ENCODE measurements at places on chromosomes 2 and 18.
A peak's percentile ranks its signal among the peaks of the same experiment; 100 is the strongest.

- no peak for DNase-seq
These were observed 65.7 kb upstream of the SERPINE2 start for GRCh38 chr2:224104668-224105386.

- DNase-seq = no peak
These were observed 20.0 kb upstream of the TMBIM1 start for GRCh38 chr2:218312267-218312756.

DNA sequence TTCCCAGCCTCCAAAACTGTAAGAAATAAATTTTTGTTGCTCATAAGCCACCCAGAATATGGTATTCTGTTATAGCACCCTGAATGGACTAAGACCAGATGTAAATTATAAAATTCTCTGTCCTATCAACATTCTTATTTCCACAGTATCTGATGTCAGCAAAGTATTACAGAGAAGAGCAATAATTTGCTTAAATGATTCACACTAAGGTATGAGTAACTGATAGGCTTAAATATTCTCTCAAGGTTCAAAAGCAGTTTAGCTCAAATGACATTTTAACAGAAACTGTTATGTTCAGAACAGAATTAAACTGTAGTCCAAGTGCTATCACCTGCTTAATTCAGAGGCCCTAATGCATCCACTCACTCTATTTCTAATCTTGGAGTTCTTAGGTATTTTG lies 12.8 kb downstream of the SESTD1 start:
- no peak for DNase-seq

- DNase-seq = peak; percentile 26
These were observed 221.8 kb downstream of the INSIG2 start for GRCh38 chr2:118309946-118310680.

GRCh38 chr2:196291426-196291825 lies 120.0 kb upstream of the STK17B start:
- DNase-seq = no peak

GRCh38 chr2:198700319-198700718 lies 757.4 kb downstream of the SATB2 start:
- DNase-seq = no peak

GRCh38 chr2:163564236-163564635 lies 171.6 kb downstream of the FIGN start:
- no peak for DNase-seq

DNA sequence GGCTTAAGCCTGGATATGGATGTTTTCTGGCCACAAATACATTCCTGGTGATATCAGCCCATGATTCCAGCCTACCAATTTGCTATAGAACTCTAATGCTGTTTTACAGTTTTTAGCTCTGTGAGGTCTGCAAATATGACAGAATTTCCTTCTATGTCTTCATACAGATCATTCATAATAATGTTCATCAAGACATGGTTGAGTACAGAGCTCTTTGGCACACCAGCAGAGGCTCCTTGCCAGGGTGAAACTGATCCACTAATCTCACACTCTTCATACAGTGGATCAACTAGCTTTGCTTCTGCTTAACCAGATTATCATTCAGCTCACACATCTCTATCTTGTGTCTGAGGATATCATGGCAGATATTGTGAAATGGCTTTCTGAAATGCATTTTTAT lies 672.1 kb downstream of the STK39 start:
- no peak for DNase-seq

- DNase-seq = no peak
These were observed 492.5 kb downstream of the SOX11 start for GRCh38 chr2:6184532-6185292.

- no peak for DNase-seq
These were observed 232.2 kb upstream of the ETAA1 start for GRCh38 chr2:67164771-67165522.

GRCh38 chr18:35564795-35565453 lies 16.6 kb upstream of the GALNT1 start:
- no peak for DNase-seq
